Right ventricle myocardium inferior (tissue), 1 donor: ENCODE measurements at places on chromosomes 1 and 21. TPM values are rescaled to one million over a fixed set of nuclear protein-coding genes. Genes with fewer than 3 reads are reported as not detected.

- no peak for DNase-seq
Measured at GRCh38 chr1:19354531-19354981, 42.4 kb downstream of the SLC66A1 start.

DNA sequence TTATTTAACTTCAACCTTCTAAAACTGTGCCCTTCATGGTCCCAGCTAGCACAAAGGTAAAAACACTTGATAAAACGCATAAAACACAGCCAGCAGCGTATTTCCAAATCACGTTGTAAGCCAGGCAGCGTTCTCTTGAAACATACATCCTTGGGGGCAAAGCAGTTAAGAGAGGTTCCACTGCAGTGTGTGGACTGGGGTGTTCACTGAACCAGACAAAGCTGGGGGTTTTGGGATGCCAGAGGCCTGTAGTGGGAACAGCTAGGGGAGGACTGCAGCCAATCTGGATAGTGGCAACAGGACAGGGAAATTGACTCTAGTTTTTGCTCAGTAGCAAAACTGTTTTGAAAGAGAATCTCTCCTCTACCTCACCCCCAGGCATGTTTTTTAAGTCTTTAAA, 21.5 kb upstream of the ATP5PO start:
- DNase-seq = no peak

- DNase-seq = no peak
Measured at GRCh38 chr1:156811168-156811567, 5.5 kb downstream of the SH2D2A start.

The TMPRSS3 gene
- not detected for total RNA-seq

The KCND3 gene
- 20.7 TPM for total RNA-seq
